Activated CD8-positive, alpha-beta memory T cell treated with anti-CD3 and anti-CD28 coated beads for 1 hour (primary cell): ENCODE measurements at places on chromosomes 3 and 15.

DNA sequence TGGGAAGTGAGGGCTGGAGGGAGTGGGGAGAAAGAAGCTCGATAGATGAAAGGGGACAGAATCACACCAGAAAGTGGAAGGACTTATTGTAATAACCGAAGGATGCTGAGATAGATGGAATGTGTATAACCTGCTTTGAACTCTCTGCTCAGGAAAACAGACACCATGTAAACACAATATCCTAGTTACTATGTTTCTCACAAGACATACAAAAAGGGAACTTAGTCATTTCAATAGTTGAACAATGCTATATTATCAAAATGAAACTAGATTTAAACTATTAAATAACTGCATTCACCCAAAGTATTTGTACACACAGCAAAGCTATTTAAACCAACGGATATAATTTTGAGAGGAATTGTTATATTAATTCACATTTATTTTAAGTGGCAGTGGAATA, 108.3 kb upstream of the GADL1 start:
- no peak for DNase-seq

DNA sequence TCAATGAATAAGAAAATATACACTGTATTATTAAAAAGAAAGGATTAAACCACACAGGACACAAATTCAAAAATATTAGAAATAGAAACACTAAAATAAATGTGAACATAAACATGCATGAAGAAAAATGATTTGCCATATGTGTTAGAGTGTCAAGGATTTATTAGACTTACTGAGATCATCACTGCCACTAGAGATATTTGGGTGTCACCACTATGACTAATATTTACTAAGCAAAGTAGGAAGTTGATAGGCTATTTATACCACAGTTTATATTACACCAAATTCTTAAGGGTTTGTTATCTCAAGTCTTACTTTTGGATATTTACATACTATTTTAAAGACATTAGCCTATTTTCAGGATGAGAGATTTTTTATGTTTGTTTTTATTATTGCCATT, 575.0 kb upstream of the SGO1 start:
- no peak for DNase-seq

DNA sequence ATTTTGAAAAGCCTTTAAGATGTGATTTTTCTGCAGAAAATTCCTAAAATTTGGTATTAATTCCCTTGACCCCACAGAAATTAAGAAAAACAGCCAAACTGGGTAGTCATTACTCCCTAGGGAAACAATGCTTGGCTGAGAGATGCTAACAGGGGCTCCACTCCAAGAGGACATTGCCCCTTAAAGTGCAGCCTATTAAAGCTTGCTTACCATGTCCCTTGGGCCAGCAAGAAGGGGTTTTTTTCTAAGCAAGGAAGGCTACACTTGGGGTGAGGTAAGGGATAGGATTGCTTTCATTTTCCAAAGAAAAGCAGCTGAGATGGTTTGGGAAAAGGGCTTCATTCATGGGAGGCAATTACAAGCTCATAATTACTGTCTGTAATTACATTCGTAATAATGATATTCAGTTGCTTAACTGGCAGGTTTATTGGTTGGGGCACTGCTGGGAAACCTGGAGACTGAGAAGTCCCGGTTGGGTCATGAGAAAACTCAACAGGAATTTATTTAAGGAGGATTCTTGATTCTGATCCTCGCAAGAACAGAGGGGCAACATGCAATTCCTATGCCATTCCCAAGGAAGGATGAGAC, 247.5 kb downstream of the NR1D2 start:
- no peak for DNase-seq

- no peak for DNase-seq
Measured at GRCh38 chr3:78970656-78971055, 797.1 kb downstream of the ROBO1 start.

DNA sequence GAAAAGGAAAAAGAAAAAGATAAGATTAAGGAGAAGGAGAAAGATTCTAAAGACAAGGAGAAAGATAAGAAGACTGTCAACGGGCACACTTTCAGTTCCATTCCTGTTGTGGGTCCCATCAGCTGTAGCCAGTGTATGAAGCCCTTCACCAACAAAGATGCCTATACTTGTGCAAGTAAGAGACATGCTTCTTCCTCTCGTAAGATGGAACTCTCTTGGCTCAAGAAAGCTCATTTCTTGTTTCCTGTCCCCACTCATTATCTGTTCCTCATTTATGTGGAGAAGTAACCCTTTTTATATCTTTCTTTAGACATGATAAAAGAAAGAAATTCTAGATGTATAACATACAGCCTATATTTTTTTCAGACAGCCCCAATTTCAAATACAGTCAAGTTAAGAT, 101.4 kb downstream of the KLHL25 start:
- no peak for DNase-seq

- DNase-seq = no peak
Measured at GRCh38 chr3:66465587-66465986, 35.2 kb downstream of the LRIG1 start.

- no peak for DNase-seq
Measured at GRCh38 chr3:172580680-172581401, 57.6 kb upstream of the TNFSF10 start.

DNA sequence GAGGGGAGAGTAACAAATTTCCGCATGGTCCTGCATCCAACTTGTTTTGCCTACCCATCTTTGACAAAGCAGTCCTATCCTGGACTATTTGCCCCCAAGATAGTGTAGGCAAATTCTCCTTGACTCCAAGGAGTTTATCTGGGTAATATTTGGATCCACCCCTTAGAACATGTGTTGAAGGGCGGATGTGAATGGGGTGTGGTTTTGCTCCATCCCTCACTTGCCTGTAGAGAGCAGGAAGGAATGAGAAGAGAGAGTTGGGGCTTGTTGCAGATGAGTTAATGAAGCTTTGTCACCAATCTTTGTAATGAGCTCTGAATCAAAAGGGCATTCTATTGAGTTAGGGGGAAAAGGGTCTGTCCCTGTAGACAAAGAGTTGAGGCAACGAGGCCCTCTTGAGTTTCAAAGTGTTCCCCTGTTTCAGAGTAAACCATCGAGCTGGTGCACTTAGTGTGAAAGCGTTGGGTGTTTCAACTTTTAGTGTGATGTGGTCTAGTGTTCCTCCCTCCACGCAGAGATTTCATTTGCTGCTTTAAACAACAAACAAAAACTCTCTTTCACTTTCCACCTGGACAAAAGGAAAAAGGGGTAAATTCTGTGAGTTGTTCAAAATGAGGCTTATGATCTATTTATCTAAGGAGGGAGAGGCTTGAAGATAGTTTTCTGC, 42.2 kb upstream of the PPARG start:
- no peak for DNase-seq

- no peak for DNase-seq
Measured at GRCh38 chr15:99341786-99342185, 90.5 kb downstream of the LRRC28 start.

- DNase-seq = no peak
Measured at GRCh38 chr3:107987036-107987939, 103.5 kb downstream of the CD47 start.

- DNase-seq = no peak
Measured at GRCh38 chr3:127911421-127911931, 3.6 kb upstream of the KBTBD12 start.

DNA sequence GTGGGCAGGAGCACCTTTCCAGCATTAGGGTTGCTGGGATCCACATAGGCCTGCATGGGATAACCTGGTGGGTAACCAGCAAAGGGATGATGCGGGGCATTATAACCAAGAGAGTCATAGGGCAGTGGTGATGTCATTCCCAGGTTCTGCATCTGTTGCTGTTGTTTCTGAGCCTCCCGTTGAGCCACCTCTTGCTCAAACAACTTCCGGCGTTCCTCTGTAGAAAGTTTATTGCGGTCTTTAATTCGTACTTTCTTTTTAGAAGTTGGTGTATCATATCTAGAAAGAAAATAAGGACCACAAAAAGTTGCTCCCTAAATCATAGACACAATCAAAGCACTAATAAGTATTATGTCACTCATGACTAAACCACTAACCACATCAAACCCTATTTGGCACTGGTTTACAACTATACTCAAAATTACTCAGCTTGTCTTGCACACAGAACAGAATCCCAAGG, 77.8 kb downstream of the NBEAL2 start:
- DNase-seq = peak; percentile 20

GRCh38 chr15:25249236-25250010, 189.4 kb downstream of the UBE3A start:
- DNase-seq = no peak

GRCh38 chr3:13683772-13684171, 134.8 kb downstream of the FBLN2 start:
- no peak for DNase-seq

DNA sequence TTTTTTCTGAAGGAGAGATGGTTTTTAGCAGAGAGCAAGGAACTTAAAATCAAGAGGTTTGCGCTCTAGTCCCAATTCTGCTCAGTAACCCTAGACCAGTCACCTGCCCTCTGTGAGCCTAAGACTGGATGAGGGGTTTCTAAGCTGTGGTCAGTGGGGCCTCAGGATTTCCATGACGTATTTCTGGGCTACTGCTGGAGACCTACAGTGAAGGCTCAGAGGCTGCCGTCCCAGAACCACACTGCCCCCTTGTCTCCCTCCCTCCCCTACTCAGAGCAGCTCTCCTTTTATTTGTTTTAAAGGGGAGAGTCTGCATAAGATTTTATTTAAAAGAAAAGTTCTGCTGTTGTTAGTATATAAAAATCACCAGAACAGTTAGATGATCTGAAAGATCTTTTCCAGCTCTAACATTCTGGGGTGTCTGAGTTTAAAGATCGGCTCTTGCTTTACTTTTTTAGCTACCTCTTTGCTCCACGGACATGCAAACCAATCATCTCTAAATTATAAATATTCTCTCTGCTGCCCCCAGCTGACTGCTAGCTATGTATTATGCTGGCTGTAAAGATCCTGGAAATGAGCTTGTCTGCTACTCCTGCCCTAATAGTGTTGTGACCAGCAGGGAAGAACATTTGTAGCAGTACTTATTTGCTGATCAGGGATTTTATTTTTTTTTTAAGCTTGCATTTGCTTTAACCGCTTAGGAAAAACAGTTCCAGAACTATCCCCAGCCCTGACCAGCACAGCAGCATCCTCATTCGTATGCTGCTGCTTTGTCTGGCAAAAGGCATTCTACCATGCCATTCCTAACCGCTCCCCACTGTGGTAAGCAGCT, 28.6 kb upstream of the NDUFB4 start:
- DNase-seq = no peak

- DNase-seq = no peak
Measured at GRCh38 chr15:33021806-33022389, 172.6 kb downstream of the FMN1 start.

- DNase-seq = no peak
Measured at GRCh38 chr3:135229018-135229495, 434.0 kb downstream of the EPHB1 start.

DNA sequence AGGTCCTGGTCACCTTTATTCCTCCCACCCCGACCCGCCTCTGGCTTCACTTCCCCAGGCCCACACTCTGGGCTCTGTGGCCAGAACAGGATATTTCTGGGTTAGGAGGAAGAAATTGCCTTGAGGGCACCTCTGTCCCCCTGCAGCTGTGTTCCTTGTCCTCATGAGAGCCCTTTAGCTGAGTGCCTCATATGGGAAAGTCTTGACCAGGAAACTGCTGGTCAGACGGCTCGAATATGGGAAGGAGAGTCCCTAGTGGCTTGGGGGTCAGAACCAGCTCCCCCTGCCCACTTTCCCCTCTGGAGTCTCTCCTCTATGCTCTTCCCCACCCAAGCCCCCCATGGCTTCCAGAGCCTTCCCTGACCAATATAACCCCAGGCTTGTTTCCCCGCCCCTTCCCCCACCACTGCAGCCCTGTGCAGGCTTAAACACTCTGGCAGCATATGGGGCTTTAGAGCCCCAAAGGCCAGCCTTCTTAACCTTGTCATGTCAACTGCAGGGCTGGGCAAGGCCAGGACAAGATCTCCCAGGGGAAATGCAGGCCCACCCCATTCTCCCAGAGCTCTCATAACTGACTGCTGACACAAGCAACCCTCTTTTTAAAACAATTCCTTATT, 36.4 kb downstream of the SEC22C start:
- no peak for DNase-seq

- no peak for DNase-seq
Measured at GRCh38 chr3:188944108-188944507, 227.7 kb upstream of the TPRG1 start.

GRCh38 chr15:48283396-48284145, 47.7 kb upstream of the DUT start:
- DNase-seq = no peak

GRCh38 chr3:43615133-43615532, 6.7 kb downstream of the ANO10 start:
- no peak for DNase-seq

GRCh38 chr15:55327387-55327786, 8.4 kb downstream of the PIGB start:
- DNase-seq = no peak

DNA sequence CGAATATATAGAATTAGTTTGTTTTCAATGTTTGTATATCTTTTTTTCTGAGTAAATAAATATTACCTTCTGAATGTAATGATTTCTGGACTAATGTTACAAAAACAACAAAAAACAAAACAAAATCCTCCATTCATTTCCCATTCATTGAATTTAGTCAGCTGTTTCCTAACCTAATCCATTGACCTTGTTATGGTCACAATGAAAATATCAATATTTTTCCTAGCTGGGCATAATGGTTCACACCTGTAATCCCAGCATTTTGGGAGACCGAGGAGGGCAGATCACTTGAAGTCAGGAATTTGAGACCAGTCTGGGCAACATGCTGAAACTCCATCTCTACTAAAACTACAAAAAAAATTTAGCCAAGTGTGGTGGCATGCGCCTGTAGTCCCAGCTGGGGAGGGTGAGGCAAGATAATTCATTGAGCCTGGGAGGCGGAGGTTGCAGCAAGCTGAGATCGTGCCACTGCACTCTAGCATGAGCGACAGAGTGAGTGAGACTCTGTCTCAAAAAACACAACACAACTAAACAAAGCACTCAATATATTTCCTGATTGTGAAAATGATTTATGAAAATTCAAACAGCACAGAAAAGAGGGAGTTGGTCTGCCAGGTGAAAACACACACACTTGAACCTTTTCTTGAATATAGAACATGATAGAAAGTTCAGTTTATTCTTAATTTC, 23.0 kb upstream of the PLSCR4 start:
- no peak for DNase-seq

- DNase-seq = no peak
Measured at GRCh38 chr15:39687965-39688364, 94.7 kb downstream of the FSIP1 start.
